T-cell (primary cell): ENCODE measurements at places on chromosomes 1 and 21. TPM values are rescaled to one million over a fixed set of nuclear protein-coding genes. Genes with fewer than 3 reads are reported as not detected.

- DNase-seq = no peak
Measured at GRCh38 chr1:85629532-85629920, 49.0 kb downstream of the CCN1 start.

DNA sequence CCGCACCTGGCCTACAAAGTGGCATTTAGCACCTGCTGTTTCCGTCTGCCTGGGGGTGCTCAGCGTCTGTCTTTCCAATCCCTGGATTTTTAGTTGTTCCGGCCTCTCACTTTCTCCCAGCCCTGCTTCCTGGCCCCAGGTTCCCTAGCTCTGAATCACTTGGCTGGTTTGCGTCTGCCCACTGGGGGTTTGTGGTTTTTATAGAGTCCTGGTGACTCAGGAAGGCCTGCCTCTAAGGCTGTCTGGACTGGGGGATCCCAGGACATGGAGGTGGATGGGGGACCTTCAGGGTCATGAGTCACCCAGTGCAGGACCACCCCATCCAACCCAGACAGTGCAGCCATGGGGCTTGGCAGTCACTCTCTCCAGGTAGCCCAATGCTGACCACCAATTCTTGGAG lies 53.5 kb downstream of the MRPL37 start:
- DNase-seq = no peak

DNA sequence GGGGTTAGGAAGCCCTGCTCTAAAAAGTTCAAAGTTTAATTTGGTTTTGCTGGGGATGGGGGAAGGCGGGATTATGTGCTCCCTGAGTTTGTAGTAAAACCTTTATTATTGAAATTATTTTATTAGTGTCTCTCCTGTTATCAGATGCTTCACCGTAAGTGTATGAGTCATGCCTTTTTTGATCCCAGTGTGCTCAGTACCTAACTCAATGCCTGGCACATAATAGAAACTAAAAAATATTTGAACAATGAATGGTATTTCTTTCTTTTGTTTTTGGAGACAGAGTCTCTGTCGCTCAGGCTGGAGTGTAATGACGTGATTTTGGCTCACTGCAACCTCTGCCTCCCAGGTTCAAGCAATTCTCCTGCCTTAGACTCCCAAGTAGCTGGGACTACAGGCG lies 6.4 kb downstream of the SNRPE start:
- DNase-seq = no peak

- DNase-seq = no peak
Measured at GRCh38 chr1:173405281-173405680, 71.9 kb upstream of the PRDX6 start.

DNA sequence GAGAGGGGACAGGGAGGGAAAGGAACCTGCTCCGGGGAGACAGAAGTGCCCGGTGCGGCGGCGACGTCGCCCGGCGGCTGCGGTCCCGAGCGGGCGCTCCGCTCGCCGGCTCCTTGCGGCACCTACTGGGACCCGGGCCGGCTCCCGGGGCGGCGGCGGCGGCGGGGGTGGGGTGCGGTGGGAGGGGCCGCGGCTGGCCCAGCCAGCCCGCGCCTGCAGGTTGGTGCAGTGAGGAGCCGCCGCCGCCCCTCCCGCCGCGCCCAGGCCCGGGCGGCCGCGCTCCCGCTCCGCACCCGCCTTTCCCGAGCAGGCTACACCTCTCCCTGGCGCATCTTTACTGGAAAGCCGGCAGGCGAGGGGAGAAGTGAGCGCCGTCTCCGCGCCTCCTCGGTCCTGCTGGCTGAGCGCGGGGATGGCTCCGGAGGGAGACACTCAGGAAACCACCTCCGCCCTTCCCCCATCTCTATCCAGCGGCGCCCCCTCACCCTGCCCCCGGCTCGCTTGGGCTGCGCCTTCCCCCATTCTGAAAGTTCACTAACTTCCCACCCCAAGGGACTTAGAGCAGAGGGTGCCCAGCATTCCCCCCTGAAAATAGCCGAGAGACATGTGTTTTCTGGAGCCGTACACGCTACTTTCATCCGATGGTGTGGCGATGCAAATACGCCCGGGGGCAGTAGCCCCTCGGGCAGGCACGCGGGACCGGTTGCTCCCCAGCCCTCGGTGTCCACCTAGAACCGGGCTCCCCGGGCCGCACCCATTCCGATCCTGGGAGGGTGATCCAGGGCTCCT lies at the start of gene PLD5:
PLD5 (minus strand) TSS at position 127 of the 789 bp plus-strand sequence.
- DNase-seq = no peak

WASF2 gene
- total RNA-seq = 160 TPM

ANXA9 gene
- 0.16 TPM for total RNA-seq

JAM2 gene
- not detected for total RNA-seq
